ENCODE measurements at places on chromosomes 11 and 22.
A peak's percentile ranks its signal among the peaks of the same experiment; 100 is the strongest.

- no peak for DNase-seq
Observed at GRCh38 chr11:134474942-134475341, 62.9 kb upstream of the B3GAT1 start.

DNA sequence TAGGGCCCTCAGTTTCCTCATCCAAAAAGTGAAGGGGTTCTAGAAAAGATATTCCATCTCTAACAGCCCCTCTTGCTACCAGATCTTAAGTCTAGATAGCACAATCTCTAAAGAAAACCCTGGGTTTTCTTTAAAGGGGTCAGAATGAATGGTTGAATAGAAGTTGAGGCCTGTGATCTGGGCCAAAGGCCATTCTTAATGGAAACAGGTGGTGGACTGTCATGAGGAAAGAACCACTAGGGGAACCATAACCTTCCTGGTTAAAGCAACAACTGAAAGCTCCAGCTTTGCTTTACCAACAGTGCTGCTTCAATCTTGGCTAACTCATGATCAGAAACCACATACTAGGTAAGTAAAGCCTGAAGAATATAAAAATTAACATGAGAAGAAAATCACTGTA lies 1.8 kb downstream of the CELF1 start:
- DNase-seq: no peak

- DNase-seq: no peak
Observed at GRCh38 chr22:22076932-22077703, 94.5 kb upstream of the TOP3B start.

DNA sequence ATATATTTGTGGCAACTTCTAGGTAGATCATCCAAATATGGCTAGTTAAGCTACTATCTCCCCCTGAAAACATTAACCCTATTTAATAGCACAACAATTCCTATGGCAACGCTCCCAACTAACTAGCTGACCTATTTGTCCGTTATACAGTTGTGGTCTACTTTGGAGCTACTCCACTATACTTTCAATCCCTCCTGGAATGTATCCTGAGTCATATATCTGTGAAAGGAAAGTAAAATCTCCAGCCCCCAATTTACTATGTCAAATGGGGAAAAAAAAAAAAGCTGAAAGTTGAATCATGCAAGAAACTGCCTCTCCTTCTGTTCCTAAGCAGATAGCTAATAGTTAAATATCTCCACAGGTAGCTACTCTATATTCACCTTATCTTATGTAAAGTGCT lies 128.5 kb downstream of the CD44 start:
- DNase-seq: no peak

GRCh38 chr11:17524221-17524620 lies 20.0 kb downstream of the USH1C start:
- DNase-seq: no peak

DNA sequence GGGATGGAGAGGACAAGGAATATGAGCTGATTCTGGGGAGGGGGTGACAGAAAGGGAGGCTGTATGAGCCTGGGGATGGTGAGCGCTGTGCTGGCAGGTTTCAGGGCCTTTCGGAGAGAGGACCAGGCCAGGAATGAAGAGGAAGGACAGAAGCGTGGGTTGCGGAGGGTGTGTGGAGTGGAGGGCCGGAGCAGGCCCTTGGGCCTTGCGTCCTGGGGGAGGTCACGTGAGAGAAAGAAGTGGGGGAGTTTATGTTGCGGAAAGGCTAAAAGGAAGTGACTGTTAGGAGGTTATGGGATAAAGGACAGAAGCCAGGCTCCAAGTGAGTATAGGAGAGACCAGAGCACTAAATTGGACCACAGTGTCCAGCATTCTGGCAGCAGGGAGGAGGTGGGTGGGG lies 17.5 kb downstream of the BCR start:
- DNase-seq: no peak

GRCh38 chr22:43400449-43400848 lies 11.4 kb upstream of the MPPED1 start:
- no peak for DNase-seq

DNA sequence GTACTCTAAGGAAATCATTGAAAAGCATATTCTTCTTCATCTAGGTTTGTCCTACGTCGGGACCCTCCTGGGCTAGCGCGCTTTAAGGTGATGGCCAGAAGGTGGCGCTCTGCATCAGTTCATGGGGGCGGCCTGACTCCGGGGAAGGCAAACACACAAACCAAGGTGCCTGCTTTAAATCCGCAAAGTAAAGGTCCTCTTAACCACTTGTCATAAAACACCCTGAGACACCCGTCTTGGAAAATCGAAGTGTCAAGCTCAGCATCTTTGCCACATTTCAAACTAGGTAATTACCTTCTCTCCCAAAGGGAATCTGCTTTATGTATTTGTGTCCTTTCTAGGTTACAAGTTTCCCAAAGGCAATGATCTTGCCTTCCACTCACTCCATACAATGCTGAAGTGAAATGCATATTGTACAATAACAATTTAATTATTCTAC lies 33.9 kb downstream of the LMO2 start:
- peak; percentile 41 for DNase-seq

- DNase-seq: no peak
Observed at GRCh38 chr11:95829580-95830259, 39.4 kb downstream of the CEP57 start.

- DNase-seq: no peak
Observed at GRCh38 chr11:1134848-1135445, 22.8 kb upstream of the MUC5AC start.

GRCh38 chr11:123707606-123708205 lies 33.8 kb downstream of the ZNF202 start:
- DNase-seq: peak; percentile 67

- no peak for DNase-seq
Observed at GRCh38 chr11:79220171-79220570, 220.7 kb downstream of the TENM4 start.

- DNase-seq: no peak
Observed at GRCh38 chr11:11620921-11621572, 758 bp downstream of the GALNT18 start.

GRCh38 chr11:19864141-19865140 lies 151.8 kb downstream of the NAV2 start:
- DNase-seq: no peak

DNA sequence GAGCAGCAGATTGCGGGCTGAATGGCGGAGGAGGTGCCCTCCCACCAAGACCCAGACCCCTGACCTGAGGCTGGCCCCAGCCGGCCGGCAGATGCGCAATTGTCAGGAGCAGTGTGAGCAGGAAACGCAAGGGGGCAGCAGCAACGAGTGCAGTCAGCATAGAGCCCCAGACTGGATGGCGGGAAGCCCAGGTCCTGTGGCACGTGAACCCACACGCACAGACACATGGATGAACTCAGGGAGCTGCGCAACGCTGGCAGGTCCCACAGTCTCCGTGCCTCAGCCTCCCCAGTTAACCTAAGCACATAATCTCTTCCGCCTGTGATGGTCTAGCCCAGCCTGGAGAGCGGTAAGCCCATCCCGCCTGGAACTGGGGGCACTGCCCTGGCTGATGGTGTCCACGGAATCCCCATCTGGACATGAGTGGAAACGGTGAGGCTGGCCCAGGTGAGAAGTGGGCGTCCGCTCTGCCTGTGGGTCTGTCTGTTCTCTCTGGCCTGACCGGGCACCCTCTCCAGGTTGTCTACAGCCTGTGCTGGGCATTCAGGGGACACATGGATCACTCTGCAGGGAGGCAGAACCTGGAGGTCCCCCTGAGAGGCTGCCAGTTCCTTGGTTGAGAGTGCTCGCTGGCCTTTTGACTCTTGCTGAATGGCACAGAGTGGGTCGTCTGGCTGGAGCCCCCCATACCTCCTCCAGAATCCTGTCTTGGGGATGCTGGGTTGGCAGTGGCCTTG lies 626 bp upstream of the TBX10 start:
- no peak for DNase-seq

GRCh38 chr22:19705181-19705934 lies 8.9 kb upstream of the SEPTIN5 start:
- no peak for DNase-seq

DNA sequence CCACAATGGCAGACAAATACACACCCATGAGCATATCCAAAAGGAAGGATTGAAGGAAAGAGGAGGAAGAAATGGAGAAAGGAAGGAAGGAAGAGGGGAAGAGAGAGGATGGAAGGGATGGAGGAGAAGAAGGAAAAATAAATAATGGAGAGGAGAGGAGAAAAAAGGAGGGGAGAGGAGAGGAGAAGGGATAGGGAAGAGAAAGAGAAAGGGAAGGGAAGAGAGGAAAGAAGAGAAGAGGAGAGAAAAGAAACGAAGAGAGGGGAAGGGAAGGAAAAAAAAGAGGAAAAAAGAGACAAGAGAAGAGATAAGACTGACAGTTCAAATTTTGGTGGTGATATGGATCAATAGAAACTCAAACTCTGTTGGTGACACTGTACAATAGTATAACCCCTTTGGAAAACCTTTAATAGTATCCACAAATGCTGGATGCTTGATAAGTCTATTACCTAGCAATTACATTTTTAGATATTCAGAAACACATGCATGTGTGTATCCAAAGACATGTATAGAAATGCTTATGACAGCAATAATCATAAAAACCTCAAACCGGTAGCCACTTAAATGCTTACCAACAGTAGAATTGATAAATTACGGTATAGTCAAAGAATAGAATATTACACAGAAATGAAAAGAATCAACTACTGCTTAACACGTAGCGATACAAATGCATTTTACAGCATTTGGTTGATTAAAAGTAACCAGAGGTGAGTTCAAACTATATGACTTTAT lies 1.2 kb upstream of the HBD start:
- no peak for DNase-seq

GRCh38 chr11:120400564-120401364 lies 64.6 kb downstream of the ARHGEF12 start:
- peak; percentile 18 for DNase-seq
